ENCODE measurements at places on chromosomes 13 and 19.

DNA sequence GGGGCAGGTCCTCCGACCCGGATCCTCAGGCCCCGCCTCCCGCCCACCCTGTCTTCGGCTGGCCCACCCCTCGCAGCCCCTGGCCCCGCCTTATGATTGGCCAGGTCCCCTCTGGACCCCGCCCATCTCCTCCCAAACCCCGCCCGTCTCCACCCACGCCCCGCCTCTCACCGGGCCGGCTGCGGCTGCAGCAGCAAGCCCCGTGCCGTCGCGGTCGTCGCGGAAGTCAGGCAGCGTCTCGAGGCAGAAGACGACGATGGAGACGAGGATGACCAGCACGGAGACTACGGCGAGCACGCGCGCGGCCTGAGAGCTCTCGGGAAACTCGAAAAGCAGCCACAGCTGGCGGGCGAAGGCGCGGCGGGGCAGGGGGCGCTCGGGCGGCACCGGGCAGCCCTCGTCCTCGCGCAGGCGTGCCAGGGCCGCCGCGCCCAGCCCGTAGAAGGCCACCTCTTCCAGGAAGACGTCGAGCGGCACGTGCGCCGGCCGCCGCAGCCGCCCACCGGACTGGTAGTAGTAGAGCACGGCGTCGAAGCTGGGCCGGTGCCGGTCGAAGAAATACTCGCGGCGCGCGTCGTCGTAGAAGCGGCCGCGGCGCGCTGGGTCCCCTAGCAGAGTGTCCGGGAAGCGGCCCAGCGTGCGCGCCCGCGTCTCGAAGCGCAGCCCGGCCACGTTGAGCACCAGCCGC is 495 bp downstream of the KCNA7 start:
- DNase-seq = peak; percentile 41

DNA sequence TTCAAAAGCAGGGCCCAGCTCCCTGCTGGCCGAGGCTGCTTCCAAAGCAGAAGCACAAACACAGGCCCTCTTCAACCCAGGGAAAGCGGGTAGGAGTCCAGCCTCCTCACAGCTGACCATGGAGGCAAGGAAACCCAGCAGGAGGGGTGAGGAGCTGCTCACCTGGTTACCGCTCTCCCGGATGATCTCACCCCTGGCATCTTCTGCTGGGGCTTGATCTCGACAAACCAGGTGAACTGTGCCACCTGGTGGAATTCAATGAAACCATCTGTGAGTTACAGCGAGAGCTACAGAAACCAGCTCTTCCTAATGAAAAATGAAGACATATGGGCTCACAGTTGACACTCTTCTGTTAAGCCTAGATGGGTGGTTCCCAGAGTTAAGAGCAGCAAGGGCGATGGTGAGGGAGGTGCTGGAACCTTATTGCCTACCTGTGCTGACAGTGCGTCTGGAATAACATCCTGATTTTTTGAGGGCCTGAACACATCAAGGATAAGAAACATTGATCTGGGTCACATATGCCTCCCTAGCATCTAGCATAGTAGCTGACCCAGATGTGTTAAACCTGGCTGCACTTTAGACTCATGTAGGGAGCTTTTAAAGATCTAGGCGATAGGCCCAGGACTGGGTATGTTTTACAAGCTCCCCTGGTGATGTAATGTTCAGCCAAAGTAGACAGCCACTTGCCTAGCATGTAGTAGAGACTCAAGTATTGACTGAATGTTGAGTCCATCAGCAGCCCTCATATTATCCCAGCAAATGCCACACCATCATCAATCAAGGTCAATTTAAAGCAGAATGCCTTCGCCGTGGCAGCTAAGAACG is 6.1 kb downstream of the DHRS12 start:
- peak; percentile 36 for DNase-seq

- no peak for DNase-seq
Observed at GRCh38 chr13:93511011-93511410, 284.4 kb downstream of the GPC6 start.

- peak; percentile 27 for DNase-seq
Observed at GRCh38 chr13:76965759-76966421, 17.6 kb downstream of the ACOD1 start.

DNA sequence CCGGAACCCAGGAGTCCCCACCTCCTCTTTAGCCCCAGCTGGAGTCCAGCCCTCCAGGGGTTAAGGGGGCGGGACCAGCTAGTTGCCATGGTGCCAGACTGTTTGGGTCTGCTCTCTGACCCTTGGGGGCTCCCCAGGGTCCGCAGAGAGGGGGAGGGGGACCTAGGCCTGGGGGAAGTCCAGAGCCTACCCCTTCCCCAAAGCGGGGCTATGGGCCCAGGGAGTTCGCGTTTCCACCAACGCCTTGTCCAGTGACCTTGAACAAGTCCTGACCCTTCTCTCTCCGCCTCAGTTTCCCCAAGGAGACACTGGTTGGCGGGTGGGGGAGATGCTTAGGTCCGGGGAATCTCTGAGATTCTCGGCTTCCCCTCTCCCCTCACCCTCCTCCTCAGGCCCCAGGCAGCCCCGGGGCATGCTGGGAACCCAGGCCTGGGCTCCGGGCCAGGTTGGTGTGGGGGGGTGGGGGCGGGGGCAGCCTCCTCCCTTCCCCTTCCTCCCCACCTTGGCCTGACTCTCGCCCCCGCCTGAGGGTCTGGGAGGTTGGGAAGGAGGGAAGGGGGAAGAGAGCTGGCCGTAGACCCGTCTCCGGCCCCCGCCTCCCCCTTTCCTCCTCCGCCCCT is 2.6 kb upstream of the SPACA6 start:
- DNase-seq = no peak

DNA sequence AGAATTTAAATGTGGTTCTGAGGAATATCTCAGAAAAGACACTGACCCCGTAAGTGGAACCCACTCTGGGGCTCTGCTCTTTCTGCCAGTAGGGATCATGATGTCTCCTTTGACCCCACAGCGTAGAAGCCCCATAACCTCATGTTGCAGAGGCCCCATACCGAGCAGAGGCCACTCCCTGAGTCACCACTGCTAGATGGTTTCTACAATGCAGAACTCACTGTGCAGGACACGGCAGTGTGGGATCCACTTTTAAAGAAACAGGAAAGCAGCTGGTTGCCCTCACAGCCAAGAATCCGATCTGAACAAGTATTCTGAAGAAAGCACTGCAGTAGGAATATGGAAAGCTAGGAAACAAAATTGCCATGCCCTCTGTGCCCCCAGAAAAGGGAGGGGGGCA is 4.2 kb downstream of the SLC7A1 start:
- DNase-seq = no peak

- DNase-seq = no peak
Observed at GRCh38 chr19:51980116-51980736, 6.4 kb downstream of the ZNF350 start.

- DNase-seq = peak; percentile 96
Observed at GRCh38 chr19:44401139-44402115, at the start of gene ZNF285. Gene ZNF285, minus strand, starts transcription at chr19:44401608. Its CDS starts 4,395 bp downstream, at chr19:44397213.

DNA sequence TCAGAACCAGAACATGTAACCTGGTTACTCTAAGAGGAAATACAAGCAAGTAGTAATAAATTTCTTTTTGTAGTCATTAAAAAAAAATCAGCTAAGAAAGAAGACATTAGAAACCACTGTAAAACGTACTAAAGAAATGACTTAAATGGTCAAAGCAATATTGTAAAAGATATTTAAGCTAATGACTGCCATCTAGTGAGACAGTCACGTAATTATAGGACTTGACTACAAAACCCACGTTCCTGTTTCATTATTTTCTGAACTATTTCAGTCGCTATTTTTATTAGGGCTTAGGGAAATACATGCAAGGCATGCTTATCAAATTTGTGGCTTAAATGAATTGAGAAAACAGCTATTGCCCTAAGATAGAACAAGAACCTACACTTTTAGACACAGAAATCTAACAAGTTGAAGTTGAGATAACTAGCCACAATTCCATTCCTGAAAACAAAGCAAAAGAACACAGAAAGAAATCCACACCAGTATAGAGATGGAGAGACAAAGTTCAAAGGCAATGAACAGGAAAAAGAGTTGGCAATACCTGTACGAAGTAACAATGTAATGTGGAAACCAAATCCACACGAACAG is 17.9 kb downstream of the ALG5 start:
- DNase-seq = peak; percentile 41

DNA sequence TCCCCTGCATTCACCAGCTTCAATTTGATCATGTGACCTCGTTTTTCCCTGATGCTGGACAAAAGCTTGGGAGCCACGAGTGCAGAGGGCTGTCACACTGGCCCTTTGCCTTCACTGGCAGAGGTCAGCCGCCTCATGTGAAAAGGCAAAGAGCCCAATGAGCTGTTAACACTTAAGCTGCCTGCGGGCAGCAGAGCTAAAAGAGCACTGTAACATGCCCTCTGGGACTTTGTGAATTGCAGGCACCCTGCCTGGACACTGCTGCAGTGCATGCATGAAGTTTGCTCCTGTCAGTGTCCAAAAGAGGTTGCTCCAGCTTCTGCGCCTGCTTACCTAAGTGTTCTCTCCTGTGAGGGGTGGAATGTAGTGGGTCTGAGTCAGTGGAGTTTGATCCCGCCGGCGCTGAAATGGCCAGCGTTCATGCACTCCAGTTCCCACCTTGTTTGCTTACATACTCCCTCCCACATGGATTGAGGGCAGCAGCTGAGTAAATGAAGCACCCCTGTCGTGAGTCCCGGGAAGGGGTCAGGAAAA is 193.7 kb downstream of the RFC3 start:
- no peak for DNase-seq

GRCh38 chr19:33569821-33570220 is 48.2 kb upstream of the PEPD start:
- no peak for DNase-seq

DNA sequence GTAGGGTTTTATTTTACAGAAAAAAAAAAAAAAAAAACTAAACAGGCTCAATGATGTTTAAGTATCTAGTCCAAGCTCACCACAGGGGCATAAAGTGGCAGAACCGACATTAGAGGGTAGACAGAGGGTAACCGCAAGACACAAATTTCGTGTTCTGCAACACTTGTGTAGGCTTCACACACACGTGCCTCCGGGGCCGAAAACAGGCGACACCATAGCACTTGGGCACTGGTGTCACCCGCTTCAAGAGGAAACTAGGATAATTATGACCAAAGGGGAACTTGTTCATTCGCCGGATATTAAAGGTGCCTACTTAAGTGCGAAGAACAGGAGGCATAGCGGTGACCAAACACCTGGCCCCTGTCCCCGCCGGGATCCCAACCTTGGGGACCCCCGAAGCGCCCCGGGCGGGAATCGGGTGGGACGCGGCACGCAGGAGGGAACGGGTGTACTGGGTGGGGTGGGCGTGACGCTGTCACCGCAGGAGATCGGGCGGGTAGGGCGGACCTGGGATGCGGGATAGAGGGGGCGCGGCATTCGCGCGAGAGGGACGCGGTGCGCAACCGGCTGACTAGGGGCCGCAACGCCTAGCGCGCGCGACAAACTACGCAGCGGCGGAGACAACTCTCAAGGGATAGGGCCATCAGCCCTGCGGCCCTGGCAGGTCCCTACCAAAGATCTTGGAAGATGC is 558 bp downstream of the MZT1 start:
- peak; percentile 44 for DNase-seq

DNA sequence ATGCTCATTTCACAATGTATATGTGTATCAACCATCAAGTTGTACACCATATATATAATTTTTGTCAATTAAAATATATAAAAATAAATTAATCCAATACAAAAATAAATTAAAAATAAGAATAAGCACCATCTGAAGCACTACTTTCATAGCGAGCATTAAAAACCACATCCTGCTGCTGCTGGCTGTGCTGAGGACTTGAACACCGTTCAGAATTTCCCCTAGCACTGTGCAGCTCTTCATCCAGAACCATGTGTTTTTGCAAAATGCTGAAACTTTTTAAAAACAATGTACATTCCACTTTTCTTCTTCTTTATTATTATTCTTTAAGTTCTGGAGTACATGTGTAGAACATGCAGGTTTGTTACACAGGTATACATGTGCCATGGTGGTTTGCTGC is 40.0 kb upstream of the FOXO1 start:
- DNase-seq = no peak

DNA sequence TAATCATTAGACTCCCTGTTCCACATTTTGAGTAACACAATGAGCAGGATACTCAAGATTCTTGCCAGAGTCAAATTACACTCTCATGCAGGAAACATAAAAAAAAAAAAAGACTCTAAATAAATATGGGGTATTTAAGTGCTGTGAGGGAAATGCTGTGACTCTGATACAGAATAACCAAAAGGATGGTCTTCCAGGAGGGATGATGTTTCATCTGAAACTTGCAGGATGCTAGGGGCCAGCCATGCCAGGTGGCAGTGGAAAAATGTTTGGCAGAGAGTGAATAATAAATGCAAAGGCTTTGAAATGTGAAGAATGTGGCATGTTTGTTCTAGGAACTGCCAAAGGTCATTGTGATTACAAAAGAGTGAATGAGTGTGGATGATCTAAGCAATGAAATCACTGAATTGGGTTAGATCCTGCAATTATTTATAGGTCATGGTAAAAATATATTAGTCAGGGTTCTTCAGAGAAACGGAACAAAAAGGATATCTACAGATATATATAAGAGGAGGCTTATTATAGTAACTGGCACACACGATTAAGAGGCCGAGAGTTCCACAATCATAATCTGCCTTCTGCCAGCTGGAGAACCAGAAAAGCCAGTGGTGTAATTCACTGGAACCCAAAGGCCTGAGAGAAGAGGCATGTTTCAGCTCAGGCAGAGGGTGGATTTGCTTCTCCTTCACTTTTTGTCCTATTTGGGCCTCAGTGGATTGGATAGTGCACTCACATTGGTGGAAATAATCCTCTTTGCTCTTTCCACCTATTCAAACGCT is 1832.8 kb upstream of the MIR17HG start:
- no peak for DNase-seq

DNA sequence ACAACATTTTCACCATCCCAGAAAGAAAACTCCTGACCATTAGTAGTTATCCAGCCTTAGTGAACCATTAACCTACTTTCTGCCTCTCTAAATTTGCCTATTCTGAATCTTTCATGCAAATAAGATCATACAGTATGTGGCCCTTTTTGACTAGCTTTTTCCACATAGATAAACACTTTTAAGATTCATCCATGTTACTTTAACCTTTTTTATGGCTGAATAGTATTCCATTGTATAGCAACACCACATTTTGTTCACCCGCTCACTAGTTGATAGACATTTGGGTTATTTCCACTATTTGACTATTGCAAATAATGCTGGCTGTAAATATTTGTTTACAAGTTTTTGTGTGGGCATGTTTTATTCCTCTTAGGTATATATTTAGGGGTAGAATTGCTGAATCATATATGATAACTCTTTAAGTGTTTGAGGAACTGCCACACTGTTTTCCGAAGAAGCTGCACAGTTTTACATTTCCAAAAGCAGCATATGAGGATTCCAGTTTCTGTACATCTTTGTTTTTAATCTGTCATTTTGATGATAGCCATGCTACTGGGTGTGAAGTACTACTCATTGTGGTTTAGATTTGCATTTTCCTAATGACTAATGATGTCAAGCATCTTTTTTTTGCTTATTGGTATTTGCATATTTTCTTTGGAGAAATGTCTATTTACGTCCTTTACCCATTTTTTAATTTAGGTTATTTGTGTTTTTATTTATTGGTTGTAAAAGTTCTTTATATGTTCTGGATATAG is 17.1 kb downstream of the COG6 start:
- DNase-seq = no peak

GRCh38 chr13:109700176-109700575 is 86.2 kb downstream of the IRS2 start:
- peak; percentile 84 for DNase-seq

Measured in suppressor macrophage treated with lipopolysaccharide for 1 hour (primary cell).